ENCODE measurements at places on chromosomes 2 and 18.

- DNase-seq = peak; percentile 68
These were observed 13.1 kb downstream of the GNLY start for GRCh38 chr2:85707304-85707703.

- DNase-seq = no peak
These were observed 158.4 kb downstream of the BCL2 start for GRCh38 chr18:63161032-63161760.

DNA sequence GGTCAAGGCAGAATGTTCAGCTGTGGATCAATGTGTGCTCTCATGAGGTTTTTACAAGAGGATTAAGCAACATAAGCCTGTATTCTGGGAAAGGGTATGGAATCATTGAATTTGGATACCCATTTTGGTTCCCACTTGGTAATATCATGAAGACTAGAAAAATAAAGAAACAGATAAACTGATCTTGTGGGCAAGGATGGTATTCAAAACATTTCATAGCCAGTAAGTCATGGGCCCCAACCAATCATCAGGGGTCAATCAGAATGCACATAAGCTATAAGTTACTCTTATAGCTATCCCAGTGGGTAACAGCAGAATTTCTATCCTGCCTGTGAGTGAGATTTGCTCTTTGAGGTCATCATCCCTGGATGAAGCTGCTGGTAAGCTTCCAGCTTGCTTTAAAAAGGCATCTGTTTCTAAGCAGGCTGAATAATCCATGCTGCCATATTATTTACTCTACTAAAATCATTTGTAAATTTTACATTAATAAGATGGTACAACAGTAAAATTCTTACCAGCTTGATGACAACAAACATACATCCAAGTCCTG lies 291.2 kb downstream of the RAD51AP2 start:
- no peak for DNase-seq

DNA sequence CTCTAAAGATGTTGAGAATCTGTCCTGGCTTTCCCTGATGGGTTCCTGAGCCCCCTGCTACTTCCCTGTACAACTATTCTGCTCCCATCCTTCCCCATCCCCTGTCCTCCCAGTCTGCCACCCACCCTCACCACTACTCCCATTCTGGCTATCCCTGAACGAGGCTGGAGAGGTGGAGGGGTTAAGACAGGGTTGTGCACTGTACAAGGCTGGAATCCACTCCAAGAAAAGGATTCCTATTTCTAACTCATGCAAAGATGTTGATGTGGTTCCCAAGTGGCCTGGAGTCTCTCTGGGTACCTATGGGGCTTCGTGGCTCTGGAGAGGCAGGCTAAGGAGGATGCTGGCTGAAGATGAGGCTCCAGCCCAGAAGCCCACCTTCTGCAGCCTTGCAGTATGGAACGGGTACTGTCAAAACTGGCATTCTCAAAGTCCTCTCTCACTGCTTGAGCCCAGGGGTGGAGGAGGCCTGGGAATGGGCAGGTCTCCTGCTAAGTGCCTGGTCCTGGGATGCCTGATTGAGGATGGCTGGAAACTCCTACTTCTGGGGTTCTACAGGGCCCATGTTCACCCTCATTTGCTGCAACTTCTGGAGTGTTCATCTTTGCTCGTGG lies 1.3 kb upstream of the FEV start:
- DNase-seq = no peak

DNA sequence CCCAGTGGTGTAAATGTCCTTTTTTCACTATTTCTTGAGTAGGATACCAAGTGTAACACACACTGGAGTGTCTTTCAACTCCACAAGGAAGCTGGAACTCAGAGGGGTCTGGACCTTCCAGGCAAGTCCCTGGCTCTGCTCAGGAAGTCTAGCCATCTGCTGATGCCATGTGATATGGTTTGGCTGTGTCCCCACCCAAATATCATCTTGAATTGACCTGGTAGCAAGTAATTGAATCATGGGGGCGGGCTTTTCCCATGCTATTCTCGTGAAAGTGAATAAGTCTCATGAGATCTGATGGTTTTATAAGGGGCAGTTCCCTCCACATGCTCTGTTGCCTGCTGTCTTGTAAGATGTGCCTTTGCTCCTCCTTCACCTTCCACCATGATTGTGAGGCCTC lies 99.4 kb upstream of the CDC42EP3 start:
- no peak for DNase-seq

- DNase-seq = no peak
These were observed 24.9 kb downstream of the MERTK start for GRCh38 chr2:111923276-111923804.

- DNase-seq = no peak
These were observed 318.9 kb upstream of the SYT4 start for GRCh38 chr18:43596105-43596712.

- DNase-seq = no peak
These were observed 453.4 kb upstream of the SLC14A2 start for GRCh38 chr18:45161850-45162249.

GRCh38 chr2:141630407-141630930 lies 500.3 kb downstream of the LRP1B start:
- no peak for DNase-seq

DNA sequence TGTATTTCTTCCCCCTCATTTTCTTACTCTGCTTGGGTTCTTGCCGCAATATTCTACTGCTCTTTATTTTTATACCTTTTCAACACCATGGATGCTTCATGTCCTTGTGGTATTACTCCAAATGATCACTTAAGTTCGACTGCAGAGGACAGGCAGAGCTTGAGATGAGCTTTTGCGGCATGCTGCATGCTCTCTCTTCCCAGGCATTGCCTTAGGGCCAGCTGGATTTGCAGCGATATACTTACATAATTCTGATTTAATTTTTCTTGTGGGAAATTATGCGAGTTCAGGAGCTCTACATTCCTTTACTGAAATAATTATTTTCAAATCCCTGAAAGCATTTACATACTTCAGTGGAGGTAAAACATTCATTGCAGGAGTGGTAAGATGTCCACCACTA lies 288.1 kb downstream of the CCDC102B start:
- no peak for DNase-seq

DNA sequence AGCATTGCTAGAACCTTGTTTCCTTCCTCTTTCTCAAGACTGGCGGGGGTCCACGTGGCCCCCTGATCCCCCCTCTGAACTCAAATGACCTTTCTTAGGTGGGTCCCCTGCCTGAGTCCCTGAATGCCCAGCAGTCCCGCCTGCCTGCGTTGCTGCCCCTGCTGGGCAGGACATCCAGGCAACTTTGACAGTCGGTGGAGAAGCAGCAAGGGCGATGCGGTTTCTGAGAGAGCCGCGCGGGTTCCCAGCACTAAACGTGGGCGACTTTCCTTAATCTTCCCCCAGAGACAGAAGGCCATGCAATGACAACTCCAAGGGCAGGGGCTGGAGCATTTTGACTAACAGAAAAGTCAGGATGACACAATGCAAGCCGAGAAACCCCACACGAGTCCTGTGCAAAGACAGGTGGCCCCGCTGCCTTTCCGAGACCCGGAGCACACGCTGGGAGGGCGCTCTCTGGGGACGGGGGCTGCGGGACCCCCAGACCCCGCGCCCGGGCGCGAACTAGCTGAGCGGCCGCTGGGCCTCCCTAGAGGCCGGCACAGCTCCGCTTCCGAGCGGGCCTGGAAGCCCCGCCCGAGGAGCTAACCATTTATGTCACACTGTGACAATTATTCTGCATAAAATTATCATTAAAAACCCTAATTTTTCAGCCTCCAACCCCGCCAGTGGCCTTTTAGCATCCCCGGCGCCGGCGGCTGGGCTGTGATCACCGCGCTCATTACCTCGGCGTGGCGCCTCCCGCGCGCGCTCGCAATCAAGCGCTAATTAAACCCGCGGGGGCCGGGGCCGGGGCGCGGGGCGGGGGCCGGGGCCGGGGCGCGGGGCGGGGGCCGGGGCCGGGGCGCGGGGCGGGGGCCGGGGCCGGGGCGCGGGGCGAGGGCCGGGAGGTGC lies 27.4 kb downstream of the ASB18 start:
- DNase-seq = no peak

GRCh38 chr18:62637807-62638687 lies 77.3 kb upstream of the PHLPP1 start:
- DNase-seq = no peak

- DNase-seq = no peak
These were observed 70.6 kb downstream of the CAPN13 start for GRCh38 chr2:30736461-30737325.

DNA sequence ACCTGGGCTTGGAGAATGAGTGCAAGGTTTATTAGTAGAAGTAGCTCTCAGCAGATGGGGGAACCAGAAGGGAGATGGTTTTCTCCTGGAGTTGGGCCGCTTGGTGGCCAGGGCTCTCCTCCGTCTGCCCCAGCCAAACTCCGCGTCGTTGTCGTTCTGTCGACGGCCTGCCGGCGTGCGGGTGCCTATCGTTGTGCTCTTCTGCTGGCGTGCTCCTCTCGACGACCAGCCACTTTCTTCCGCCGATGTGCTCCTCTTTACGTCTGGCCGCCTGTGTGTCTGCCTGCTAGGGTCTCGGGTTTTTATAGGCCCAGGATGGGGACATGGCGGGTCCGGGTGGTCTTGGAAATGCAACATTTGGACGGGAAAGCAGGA lies 119.1 kb downstream of the BMPR2 start:
- no peak for DNase-seq

DNA sequence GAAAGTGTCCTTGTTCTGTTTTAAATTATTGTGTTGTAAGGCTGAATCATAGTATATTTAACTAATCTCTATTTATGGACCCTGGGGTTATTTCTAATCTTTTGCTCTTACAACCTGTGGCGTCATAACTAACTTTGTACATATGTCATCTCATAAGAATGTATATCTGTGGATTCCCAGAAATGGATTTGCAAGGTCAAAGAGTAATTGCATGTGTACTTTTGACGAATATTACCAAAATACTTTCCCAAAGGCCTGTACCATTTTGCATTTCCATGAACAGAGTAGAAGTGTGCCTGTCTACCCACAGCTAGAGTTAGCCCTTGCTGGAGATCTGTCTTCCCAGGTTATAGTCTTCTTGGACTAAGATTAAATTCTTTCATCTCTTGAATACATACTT lies 42.8 kb downstream of the SEMA4F start:
- DNase-seq = no peak

GRCh38 chr2:78928502-78928901 lies 97.0 kb upstream of the REG3G start:
- no peak for DNase-seq

DNA sequence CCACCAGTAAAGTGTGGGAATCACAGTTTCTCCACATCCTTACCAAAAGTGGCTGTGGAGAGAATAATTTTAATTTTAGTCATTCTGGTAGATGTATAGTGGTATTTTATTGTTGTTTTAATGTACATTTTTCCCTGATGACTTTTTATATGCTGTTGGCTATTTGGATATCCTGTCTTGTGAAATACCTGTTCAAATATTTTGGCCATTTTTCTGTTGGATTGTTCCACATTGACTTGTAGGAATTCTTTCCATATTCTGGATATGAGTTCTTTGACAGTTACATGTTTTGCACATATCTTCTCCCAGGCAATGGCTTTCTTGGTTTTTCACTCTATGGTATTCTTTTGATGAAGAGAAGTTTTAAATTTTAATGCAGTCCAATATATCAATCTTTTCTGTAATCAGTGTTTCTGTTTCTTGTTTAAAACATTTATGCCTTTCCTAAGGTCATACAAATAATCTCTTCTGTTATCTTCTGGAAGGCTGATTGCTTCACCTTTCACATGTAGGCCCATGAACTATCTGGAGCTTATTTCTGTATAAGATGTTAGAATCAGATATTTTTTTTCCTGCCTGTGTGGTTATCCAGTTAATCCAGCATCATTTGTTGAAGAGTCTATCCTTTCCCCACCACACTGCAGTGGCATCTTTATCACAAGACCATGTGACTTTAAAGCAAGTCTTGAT lies 19.0 kb downstream of the AFTPH start:
- DNase-seq = no peak

GRCh38 chr18:38526922-38527321 lies 961.3 kb upstream of the CELF4 start:
- DNase-seq = no peak

GRCh38 chr2:26579025-26579722 lies 62.0 kb downstream of the CIB4 start:
- DNase-seq = no peak

DNA sequence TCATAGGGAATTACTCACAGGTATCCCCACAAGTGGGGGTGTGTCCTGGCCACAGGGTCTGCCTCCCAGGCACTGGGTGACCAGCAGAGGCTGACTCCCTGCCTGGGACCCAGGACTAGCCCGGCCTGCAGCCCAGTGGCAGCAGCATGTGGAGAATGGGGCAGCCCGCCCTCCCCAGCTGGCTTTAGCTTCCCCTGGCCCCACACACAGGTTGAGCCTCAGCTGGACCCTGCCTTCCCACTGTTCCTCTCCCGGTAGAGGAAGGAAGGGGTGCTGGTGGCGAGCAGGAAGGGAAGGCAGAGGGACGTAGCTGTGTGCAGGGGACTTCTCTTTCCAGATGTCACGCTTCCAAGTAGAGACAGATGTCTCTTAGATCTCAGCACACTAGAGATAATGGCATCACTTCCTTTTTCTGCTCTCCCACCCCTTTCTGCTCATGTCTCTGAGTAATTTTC lies 51.4 kb downstream of the EMILIN2 start:
- DNase-seq = no peak

DNA sequence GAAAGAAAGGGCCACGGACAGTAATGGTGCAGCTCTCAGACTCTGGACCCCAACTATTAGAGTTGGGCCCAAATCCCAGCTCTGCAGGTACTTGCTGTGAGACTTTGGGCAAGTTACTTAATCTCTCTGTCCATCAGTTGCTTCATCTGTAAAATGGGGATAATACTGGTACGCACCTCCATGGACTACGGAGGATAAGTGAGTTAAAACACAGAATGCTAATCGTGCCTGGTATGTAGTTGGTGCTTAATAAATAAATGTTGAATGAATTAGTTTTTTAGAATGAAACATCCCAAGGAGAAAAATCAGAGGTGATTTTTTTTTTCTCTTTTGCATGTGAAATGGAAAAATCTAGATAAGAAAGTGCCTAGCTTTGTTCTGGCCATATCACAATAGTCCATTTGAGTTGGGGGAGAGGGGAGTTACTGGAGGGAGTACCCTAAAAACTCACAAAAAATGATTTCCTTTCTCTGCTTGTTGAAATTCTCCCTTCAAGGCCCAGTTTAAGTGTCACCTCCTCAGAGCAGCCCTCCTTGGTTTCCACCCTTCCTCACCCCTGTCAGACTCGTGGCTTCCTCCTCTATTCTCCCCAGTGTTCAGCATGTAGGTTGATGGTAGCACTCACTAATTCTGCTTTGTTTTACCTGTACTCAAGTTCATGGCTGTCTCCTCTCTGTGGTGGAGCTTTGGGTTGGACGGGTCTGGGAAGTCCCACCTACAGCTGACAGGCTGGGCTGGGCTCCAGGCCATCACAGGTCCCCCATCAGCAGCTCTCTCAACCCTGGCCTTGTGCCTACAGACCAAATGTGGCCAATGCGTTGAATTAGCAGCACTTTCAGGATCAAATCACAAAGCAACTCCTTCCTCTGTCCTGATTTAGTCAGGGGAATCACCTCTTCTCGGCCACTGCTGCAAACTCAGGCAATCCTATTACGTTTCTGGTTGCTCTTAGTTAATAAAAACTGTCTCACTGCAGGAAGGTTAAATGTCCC lies 92.8 kb upstream of the TAF1B start:
- no peak for DNase-seq

- no peak for DNase-seq
These were observed 111.4 kb downstream of the COPS8 start for GRCh38 chr2:237196866-237197618.
